ENCODE measurements at places on chromosomes 4 and X.

- DNase-seq, result no peak
These were observed 41.1 kb upstream of the NKAP start for GRCh38 chrX:119984652-119985051.

- DNase-seq, result no peak
These were observed 57.1 kb downstream of the ANXA3 start for GRCh38 chr4:78608684-78609083.

- DNase-seq, result no peak
These were observed 111.8 kb downstream of the APBB2 start for GRCh38 chr4:41102414-41103092.

DNA sequence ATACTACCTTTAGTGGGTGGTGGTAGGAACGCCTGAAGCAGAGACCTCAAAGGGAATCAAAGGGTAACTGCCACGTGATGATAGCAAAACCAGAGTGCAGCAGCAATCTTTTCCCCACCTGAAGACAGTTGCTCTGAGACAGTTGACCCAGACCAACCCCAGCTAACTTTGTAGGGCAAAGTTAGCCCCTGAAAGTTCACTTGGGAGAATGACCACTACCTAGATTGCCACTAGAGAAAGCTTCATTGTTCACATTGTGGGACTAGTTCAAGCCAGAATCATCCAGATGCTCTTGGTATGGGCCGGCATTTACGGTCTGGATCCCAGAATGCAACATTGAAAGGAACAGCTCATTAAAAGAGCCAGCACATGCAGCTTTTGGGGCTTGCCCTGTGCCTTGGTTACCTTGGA is 4.1 kb downstream of the SEPTIN6 start:
- DNase-seq, result no peak

DNA sequence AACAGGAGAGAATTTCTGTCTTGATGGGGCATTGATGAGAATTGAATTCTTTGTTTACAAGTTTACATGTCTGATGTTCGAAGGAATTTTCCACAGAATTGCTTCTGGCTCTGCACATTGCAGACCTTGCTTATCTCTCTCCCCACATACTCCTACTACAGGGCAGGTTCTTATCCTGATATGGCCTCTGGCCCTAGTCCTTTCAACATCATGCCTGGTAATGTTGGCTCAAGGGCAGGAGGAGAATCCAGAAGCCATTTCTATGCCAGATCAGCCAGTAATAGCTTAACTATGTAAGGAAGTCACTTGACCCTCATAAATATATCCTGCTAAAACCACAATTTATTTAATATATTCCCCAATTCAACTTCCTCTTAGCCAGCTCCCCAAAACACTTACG is 24.3 kb upstream of the TSPAN5 start:
- DNase-seq, result no peak

DNA sequence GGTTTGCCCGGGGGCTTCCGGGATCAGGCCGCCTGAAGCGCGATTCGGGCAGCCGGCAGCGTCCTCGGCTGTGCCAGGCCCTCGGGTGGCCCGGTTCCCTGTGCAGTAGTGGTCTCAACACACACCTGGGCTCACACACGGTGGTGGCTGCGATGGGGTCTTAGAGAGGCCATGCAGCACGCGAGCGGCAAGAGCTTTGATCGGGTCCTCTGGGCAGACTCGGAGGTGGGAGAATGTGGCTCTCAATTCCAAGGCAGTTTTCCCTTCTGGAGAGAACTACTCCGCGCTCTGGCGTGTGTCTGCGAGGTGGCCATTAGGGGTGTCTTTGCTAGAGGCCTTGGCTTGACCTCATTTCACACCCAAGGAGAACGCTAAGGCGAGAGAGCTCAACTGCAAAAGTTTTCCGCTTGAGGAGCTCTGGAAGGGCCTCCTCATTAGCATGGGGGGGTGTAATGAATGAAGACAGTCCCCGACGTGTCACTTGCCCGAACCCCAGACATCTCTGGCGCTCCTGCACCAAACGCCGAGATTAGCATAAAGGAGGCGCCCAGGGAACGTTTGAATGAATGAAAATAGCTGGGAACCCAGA is 771 bp upstream of the RBPJ start:
- DNase-seq, result no peak

- DNase-seq, result no peak
These were observed 38.2 kb upstream of the MAMLD1 start for GRCh38 chrX:150324919-150325318.

DNA sequence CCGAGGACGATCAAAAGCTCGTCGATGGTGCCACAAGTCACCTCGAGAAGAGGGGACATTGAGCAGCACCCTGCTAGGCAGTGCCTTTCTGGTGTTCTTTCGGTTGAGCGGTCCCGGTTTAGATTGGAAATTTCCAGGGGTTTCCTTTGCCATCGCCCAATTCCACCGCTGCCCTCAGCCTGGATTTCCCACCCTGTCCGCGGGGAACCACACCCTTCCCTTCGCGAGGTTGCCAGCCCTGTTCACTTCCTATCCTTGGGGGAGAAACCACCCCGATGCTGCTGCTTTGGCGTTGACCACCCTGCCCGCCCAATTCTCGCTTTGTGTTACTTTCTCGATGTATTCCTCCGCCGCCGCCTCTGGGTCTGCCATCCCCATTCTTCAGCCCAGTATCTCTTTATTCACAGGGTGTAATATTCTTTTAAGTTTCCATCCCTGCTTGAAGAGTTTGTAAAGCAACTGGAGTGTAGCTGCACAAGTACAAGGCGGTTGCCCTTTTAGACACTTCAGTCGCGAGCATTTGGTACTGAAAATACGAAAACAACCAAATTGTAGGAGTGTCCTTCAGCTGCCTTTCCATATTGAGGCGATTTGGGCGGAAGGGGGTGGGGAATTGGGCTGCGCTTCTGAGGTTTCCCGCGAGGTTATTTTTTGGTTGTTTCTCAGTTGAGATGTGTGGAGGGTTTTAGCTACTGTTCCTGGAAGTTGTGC is 1.1 kb downstream of the OGT start:
- no peak for DNase-seq
